Cortex of kidney (tissue), 1 donor: ENCODE measurements at places on chromosomes 11 and 22.

- no peak for DNase-seq
These were observed 293.3 kb downstream of the METTL15 start for GRCh38 chr11:28401446-28401845.

GRCh38 chr11:30859669-30860068 is 273.5 kb upstream of the MPPED2 start:
- no peak for DNase-seq

DNA sequence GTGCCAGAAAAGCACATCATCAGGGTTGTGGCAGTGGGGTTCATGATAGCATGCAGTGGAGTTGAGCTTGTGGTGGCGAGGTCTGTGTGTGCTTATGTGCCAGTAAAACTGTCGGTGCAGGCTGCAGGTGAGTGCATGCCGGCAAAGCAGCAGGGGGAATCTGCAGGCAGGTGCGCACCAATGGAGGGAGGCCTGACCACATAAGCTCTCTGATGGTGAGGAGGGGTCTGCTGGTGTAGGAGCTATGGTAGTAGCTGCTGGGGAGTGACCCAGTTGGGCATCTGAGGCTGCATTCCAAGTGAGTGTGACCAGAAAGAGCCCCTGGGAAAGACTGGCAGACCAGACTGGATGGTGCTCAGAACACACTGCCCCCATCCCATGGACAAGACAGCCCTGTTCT is 121.5 kb downstream of the CNTN5 start:
- no peak for DNase-seq

- no peak for DNase-seq
These were observed 27.1 kb upstream of the RRAS2 start for GRCh38 chr11:14386081-14386480.

DNA sequence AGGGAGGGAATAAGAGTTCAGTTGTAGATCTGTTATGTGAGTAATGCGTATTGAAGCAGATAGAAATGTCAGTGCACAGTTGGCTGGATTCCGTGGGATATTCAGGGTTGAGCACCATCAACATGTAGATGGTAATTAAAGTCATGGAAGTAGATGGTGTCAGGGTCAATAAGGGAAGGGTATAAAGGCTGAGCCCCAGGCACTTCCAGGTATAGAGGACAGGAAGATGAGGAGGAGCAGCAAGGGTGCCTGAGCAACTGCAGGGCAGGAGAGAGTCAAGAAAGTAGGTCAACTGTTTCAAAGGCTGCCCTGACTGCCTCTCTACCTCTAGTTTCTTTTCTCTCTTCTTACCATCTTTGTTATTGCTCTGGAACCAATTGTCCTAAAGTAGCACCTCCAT is 85.9 kb downstream of the MICAL2 start:
- DNase-seq: no peak
